Left ventricle myocardium superior (tissue), 1 donor: ENCODE measurements at places on chromosomes 12 and 14. TPM values are rescaled to one million over a fixed set of nuclear protein-coding genes. Genes with fewer than 3 reads are reported as not detected.

ACOT6 gene
- total RNA-seq, result not detected

LRRK2 gene
- 7.3 TPM for total RNA-seq

SPRYD4 gene
- total RNA-seq, result 3.1 TPM

ERBB3 gene
- total RNA-seq, result 2.9 TPM

GSG1 gene
- total RNA-seq, result not detected

APOLD1 gene
- 21.3 TPM for total RNA-seq

FAM186B gene
- total RNA-seq, result 0.47 TPM
